ENCODE measurements at places on chromosomes 5 and 9.

GRCh38 chr9:79756414-79756813 is 184.6 kb downstream of the TLE4 start:
- no peak for DNase-seq

DNA sequence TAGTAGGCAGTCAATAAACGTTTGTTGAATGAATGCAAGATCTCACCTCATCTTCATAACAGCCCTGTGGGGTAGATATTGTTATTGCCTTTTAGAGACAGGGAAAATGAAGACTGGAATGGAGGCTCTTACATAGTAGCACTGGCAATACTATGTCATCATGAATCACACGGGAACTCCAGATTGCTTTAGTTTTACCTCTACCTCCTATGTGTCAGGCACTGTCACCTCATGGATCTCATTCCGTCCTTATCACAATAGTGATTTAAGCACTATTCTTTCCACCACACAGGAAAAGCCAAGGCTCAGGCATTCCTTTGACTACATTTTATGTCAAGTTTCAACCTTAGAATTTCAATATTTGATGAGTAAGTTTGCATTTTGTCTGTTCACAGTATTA is 2.9 kb upstream of the EPB41L4B start:
- no peak for DNase-seq

DNA sequence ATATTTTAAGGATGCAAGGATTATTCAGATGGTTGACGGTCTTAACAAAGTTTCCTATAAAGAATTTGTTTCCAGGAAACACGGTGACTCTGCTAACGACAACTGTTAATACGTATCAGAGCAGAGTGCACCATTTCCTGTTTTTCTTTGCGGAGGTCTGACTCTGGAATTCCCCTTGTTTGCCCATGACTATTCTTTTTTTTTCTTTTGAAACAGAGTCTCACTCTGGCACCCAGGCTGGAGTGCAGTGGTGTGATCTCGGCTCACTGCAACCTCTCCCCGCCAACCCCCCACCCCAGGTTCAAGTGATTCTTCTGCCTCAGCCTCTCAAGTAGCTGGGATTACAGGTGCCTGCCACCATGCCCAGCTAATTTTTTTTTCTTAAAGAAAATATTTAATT is 115.9 kb downstream of the CDC42SE2 start:
- DNase-seq = peak; percentile 69

DNA sequence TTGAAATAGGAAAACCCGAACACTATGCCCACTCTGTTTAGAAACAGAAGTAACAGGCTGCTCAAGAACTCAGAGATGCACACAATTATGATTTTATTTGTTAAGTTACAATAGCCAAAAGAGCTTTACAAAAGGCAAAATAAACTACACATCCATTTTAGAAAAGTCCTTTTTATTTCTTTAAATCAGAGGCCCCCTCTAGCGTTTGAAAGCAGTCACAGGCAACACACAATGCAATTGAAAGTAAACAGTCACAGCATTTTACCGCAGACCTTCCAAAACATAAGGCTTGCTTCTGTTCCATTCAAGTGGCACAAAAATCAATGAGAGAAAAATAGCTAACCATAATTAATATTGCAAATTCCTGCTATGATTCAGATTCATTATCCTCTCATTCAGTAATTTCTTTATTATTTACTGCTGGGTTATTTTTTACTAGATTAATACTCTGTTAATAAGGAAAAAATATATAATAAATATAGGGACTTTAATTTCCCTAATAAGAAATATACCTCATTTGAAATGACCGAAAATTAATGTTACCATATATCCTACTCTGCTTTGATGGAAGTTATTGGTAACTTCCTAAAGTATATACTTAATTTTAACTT is 78.3 kb downstream of the CEP120 start:
- no peak for DNase-seq

DNA sequence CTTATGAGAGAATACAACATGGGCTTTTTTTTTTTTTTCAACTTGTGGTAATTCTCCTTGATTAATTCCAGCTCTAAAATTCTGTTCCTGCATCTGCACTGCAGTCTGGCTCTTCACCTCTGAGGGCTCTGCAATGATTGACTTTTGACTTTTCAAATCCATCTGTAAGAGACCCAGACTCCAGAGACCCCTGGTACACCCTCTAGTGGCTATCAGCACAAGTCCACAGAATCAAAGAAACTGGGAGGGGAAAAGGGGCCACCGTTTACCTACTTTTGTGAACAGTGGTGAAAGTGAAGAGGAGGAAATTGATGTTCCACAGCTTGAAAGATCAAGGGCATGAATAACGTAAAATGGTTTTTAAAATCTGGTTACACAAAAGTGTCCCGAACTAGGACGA is 151.6 kb downstream of the SLIT3 start:
- DNase-seq = no peak

DNA sequence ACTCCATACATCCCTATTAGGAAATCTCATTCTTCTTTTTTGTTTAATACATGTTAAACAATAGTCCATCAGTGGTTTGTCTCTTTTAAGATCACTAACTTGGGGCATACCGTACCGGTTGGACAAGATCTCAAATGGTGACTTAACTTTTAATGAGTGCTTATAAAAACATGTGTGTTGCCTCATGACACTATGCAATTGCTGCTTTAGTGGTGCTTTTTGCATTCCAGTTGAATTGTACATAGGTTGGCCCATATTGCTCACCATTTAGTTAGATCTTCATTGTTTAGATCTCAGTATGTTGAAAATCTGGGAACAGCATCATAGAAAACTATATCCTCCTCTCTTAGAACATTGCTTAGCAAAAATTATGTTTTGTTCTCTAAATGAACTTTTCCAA is 17.8 kb downstream of the C9orf85 start:
- DNase-seq = no peak

GRCh38 chr9:126470241-126470993 is 143.3 kb upstream of the LMX1B start:
- no peak for DNase-seq

Measured in T-helper 22 cell (primary cell).